ENCODE measurements at places on chromosomes 7 and 10.

GRCh38 chr10:5583525-5584175, 58.9 kb downstream of the CALML3 start:
- peak; percentile 14 for DNase-seq

- DNase-seq, result no peak
These were observed 55.8 kb downstream of the TMEM26 start for GRCh38 chr10:61397175-61397986.

- no peak for DNase-seq
These were observed 25.9 kb upstream of the PANK1 start for GRCh38 chr10:89670926-89671325.

DNA sequence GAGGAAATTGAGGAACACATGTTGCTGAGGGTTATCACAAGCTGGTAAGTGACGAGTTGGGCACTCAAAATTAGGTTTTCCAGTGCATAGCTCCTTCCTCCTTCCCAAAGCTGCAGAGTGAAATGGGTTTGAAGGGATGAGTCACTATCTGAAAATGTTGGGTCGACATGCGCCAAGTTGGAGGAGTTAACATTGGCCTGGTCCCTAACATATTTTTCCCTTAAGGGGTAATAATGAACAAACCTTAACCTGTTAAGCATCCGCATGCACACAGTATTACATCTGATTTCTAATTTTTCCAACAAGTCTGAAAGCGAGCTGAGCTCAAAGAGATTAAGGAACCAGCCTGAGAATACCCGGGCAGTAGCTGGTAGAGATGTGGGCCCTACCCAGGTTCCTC, 20.7 kb upstream of the TECTB start:
- no peak for DNase-seq

- DNase-seq, result no peak
These were observed 160.9 kb upstream of the GDF10 start for GRCh38 chr10:47139121-47139520.

GRCh38 chr7:92748495-92748894, 87.9 kb downstream of the CDK6 start:
- DNase-seq, result no peak

DNA sequence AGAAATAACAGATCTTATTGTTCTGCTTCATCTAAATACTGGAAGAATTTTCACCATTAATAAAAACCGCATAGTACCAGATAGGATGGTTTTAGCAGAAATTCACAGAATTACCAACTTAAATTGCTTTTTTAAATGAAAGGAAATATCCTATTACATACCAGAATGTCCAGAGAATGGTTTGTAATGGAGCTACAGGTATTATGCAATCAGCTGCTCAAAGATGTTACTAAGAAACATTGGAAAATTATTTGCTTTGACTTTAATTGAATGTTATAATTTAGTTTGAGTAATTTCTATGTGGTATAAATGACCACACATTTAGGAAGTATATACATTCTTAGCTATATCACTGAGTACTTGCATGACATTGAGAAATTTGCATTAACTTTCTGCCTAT, 338.3 kb downstream of the ETV1 start:
- DNase-seq, result no peak

DNA sequence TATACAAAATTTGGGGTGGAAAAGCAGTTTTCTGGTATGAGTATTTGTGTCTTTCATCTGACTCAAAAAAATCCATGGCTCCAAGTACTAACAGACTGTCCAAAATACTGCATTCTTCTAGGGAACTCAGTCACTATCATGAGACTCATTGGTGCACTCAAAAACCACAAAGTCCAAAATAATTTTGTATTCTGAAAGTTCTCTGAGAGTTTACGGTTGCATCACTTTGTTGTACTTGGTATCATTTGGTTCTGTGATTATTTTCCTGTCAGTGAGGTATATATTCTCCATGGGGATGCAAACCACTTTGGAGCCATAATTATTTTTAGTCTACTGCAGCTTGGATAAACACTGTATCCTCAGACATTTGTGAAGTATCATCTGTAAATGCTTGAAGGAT, 28.0 kb upstream of the CABCOCO1 start:
- no peak for DNase-seq

DNA sequence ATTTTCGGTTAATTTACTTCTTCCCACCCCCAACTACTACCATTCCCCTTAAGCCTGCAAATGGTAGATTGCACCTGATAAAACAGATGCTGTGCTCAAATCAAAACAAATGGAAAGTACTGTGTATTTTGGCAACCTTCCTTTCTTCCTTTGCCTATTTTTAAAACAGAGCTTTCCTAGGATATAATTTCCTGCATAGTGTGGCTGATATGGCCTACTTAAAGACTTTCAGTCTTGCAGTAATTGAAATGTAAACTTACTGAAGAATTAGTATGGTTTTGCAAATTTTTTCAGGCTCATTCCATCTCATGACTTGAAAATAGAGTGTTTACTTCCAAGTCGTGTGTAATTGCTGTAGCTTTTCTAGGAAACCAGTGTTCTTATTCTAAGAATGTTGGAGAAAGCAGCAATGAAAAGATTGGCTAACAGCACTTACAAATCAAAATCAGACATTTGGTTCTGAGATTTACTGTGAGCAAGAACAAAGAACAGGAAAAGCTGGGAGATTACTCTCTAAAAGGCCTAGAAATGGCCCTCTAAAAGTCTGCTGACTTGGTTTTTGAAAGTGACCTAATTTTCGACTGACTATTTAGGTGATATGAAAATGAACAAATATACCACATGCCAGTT, 52.0 kb downstream of the REEP3 start:
- DNase-seq, result peak; percentile 28

- no peak for DNase-seq
These were observed 2.4 kb upstream of the GLCCI1 start for GRCh38 chr7:7966141-7966734.

DNA sequence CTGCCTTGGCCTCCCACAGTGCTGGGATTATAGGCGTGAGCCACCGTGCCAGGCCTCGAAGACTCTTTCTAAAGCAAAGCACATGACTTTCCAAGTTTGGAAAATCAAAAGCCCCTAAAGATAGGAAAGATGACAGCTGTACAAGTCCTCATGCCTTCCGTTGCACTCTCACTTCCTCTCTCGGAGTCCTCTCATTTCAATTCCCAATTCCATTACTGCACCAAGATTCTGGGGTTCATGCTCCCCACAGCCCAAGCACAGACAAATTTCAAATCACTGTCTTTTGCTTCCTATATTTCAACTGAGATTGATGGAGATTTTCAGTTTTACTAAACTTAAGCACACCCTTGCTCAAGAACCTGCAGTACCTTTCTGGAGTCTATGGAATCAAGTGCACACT, 10.9 kb upstream of the PLAU start:
- DNase-seq, result no peak

DNA sequence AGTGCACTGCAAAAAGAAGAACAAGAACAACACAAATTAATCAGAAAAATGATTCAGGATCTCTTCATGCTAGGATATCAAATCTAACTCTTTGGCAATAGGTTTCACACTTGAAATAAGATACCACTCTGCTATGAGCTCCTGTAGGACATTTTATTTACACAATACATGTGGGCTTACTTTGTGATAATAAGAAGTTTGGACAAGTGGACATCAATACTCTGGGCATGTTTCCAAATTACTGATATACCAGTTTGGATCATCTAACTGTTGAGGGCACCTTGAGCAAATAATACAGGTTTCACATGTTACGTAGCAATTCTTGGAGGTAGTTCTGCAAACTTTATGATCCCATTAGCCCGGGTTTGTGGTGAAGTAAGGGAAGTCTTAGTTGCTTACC, 59.8 kb downstream of the CPVL start:
- DNase-seq, result no peak

DNA sequence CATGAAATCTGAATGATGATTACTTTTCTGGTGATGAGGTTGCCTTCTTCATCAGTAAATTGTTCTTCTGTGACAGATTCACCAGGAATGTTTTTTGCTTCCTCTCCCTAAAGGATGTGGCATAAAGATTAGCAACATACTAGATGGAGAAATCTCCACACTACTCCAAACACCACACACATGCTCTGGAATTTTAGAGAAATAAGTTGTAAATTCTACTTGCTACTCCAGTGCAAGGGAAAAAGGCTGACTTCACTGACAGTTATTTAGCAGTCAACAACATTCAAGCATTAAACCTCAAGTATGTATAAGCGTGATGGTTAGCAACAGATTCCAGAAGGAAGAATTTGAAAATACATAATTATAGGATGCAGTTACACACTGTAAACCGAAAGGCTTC, 137.9 kb upstream of the CCDC6 start:
- no peak for DNase-seq

DNA sequence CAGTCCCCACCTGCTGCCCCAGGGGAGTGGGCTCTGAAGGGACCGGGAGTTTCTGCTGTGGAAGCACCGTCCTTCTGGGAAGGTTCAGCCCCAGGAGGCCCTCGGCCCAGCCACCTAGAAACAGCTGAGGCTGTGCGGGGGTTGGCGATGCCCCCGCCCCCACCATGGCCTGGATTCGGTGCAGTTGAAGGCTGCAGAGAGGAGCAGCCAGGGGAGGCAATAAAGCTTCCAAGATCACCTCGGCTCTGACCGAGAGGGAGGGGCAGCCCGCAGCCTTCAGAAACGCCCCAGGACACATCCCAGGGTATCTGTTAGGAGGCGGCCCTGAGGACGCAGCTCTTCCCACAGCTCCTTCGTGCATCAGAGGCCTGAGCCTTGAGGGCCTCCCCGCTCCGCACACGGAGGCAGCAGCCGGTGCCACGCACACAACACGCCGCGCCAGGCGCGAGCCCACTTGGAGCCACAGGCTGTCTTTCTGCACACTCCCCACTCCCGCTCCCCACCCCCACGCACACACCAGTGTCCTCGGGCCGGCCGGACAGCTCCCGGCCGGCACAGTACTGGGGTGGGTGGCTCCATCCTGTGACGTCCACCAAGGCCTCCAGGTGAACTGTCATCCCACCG, 1.6 kb downstream of the KNDC1 start:
- DNase-seq, result no peak

DNA sequence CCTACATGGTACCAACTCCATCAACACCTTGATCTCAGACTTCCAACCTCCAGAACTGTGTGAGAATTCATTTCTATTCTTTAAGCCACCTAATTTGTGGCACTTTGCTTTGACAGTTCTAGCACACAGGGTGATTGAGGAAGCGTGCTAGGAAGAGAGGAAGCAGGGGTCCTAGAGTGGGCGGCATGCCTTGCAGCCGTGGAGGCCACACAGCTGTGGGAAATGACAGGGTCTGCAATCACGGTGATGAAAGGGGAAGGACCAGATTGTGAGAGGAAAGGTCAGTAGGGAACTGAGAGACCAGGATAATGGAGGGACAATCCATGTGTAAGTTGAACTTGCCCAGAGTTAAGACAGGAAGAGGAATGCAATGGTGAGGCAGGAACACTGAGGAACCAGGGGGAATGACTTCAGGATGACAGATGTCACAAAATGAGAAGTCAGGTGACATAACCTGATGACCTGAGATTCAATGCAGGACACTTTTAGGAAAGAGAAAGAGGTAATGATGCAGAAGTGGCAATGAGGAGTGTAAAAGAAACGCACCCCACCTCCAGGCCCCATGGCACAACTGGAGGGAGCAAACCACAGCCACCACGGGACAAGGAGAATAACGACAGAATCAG, 87.3 kb upstream of the PIK3CG start:
- no peak for DNase-seq

GRCh38 chr7:87850836-87851593, 25.1 kb downstream of the SLC25A40 start:
- DNase-seq, result no peak

DNA sequence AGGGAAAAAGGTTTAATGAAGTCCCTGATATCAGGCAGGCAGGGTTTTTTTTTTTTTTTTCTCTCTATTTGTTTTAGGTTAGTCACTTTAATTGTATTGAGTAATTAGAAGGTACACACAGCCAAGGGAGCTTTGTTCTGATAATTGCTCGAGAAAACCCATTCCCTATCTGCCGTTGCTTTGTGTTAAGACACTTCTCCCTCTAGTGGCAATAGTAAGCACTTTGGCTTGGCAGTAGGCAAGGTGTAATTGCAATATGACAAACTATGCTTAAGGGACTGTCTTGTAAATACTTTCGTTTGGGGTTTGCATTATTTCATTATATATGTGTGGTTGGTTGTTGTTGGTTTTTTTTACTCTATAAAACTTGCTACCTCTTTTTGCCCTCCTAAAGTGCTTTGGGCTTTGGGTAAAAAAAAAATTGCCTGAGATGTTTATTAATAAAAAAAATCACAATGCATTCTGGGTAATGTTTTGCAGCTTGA, 113.4 kb downstream of the BTRC start:
- peak; percentile 71 for DNase-seq

- DNase-seq, result no peak
These were observed 526.9 kb upstream of the VSTM2A start for GRCh38 chr7:54015251-54015650.
